Psoas muscle (tissue), 8 donors: ENCODE measurements at places on chromosomes 12 and 14. TPM values are rescaled to one million over a fixed set of nuclear protein-coding genes. Genes with fewer than 3 reads are reported as not detected.

ANKRD33 gene
- not detected for polyA plus RNA-seq

DNA sequence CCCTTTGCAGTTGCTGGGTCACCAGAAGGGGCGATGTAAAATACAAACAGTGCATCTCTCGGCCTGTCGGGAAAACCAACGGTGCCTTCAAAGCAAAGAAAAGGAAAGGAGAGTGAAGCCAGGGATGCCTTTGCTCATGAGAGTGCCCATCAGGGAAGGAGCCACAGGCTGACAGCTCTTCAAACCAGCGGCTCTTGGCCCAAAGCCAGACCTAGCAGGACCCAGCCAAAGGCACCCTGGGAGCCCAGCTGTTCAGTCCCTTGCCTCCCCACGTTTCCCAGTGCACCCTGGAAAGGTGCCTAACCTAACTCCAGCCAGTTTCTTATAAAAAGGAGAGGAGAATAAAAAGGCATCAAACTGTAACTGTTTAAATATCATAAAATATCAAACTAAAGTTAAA lies 29.2 kb downstream of the PRMT8 start:
- DNase-seq = peak; percentile 57

DNA sequence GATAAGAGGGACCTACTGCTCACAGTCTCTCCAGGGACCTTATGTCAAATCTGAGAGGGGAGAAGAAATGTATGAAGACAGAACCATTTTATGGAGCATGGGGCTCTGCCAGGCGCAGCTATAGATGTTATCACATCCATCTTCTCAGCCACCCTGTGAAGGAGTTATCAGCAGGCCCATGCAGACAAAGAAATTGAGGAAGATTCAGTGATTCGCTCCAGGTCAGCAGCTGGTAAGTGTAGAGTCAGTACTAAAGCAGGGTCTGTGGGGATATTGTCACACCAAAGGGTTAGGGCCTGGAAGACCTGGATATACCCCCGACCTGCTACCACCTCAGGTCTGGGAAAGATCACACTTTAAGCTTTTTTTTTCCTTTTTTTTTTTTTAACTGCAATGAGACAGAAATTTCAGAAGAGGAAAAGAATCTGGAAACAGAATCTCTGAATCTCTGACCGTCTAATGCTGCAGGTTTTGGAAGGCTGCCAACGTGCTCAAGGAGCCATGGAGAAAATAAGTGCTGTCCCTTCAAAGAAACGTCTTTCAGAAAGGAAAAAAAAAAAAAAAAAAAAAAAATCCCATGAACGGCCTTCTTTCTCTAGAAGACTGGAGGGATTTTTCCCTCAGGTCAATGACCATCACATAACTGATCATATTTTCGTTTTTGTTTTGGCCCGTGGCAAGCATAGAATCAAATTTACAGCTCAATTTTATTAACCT lies 73.3 kb upstream of the PLEKHG7 start:
- DNase-seq = no peak

CDC42BPB gene
- 20.2 TPM for polyA plus RNA-seq

DNA sequence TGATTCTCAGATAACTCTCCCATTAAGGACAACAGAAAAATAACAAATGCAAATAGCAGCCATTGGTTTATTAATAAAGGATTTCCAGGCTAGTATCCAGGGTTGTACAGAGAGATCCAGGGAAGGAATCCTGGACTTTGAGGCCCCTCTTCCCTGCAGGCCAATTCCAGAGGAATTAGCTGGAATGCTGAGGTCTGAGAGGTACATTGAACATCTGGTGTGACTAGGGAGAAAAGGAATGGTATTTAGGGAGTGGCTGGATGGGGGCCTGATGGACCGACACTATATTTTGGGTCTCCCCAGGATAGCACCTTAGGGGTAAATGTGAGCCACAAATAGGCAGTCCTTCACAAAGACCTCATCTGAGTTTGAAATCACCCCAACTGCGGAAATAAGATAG lies 924.5 kb downstream of the AACS start:
- no peak for DNase-seq

DNA sequence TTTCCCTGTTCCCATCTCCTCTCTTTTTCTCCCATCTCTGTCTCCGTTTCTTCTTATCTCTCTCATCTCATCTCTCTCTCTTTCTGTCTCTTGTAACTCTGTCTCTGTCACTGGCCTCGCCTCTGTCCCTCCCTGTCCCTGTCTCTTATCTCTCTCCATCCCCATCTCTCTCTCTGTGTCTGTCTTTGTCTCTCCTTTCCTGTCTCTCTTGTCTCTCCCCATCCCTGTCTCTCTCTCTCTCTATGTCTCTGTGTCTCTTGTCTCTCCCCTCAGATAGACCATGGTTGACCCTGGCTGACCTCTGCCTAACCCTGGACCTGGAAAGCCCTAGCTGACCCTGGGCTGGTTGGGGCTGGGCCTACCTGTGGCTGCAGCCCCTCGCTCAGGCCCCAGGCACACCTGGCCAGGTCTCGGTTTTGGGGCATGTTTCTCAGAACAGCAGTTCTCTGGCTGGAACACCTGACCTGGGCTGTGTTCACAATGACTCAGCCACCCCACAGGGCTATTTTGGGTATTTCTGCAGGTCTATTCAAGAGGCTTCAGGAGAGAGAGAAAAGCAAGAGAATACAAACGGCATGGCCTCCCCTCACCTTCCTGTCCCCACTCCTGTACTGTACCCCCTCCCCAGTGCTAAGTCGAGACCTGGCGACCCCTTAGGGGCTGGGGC lies 174.4 kb downstream of the TMEM121 start:
- no peak for DNase-seq

DNA sequence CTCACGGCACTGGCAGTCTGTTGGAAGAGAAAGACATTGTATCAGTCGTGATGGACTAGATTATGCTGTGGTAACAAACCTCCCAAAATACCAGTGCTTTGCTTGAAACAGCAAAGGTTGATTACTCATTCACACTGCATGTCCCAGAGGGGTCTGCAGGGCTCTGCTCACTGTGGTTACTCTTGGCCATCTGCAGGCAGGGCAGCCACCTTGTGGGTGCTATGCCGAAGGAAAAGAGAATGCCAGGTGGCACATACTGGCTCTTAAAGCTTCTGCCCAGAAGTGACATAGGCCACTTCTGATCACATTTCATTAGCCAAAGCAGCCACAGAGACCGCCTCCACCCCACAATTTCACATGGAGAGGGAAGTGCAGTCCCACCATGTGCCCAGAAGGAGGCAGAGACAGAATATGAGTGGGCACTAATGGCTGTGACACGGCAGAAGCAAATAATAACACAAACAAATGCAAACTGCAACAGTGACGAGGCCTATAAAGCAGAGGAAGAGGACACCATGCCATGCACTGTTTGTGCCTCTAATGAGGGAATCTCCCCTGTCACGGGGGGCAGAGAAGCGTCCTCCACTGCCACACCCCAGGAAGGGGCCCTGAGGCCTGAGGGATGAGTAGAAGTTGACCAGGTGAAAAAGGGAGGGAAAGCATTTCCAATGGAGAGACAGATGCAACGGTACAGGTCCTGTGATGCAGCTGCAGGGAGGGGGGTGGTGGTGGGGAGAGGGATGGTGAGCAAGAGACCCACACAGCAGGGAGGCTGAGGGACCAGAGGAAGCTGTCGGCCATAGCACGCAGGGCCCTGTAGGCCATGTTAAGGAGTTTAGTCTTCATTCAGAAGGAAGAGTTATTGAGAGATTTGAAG lies 51.7 kb upstream of the KICS2 start:
- DNase-seq = no peak
